ENCODE measurements at places on chromosomes 13 and 19.

GRCh38 chr19:12786141-12786870 is 5.0 kb upstream of the JUNB start:
- no peak for DNase-seq

- no peak for DNase-seq
Observed at GRCh38 chr13:79423340-79423739, 17.3 kb upstream of the RBM26 start.

DNA sequence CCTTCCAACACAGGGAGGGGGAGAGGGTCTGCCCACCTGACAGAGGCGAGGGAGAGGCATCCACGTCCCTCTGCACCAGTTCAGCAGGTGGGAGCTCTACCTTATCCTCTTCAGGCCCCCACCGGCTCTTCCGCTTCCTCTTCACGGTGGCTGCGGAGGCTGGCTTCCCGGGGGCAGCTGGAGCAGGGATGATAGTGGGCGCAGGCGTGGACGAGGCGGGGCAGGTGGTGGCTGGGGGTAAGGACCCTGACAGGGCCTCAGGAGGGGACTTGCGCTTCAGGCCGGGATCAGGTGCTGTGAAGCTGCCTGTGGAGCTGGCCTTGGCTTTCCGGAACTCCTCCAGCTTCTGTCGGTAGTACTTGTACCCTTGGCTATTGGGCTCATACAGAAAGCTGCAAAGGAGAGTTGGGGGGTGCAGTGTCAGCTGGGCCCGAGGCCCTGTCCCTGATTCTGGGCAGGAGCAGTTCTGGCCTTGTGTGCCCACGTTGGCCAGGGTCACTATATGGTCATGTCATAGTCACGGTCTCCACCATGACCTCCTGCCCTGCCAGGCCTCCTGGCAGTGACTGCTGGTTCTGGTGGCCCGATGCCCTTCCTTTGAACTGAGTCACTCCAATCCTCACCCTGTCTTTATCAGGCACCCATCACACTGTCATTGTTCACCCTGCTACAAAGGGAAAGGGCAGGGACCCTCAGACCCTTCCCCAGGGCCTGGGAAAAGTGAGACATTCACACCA is 23.2 kb downstream of the SUGP1 start:
- DNase-seq: no peak

DNA sequence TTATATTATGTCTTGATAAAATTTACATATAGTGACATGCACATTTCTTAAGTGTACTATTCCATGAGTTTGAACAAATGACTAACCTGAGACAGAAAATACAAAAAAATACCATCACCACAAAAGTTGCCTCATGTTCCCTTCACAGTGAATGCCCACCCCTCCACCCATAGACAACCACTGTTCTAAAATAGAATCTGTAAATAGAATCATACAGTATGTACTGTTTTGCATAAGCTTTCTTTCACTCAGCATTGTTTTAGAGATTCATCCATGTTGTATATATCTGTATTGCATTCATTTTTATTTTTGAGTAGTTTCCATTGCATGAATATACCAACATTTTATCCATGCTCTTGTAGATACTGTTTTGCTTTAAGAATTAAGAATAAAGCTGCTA is 23.3 kb upstream of the RBM26 start:
- no peak for DNase-seq

GRCh38 chr13:98626298-98626935 is 49.5 kb upstream of the STK24 start:
- no peak for DNase-seq

DNA sequence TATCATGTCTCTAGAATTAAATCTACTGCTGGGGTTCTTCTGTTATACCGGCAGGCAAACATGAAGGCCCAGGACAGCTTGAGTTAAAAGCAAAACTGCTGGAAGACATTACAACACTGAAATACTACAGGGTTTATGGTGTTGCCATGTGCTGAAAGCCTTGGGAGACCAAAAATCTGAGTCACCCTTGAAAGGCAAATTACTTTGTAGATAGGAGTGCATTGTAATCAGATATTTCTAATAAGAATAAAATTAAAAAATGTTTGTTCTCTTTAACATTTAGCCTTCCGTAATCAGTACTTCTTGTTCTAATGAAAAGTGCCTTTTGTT is 181.3 kb downstream of the PCDH9 start:
- DNase-seq: no peak

- DNase-seq: no peak
Observed at GRCh38 chr19:38745316-38745715, 1.0 kb upstream of the CAPN12 start.

DNA sequence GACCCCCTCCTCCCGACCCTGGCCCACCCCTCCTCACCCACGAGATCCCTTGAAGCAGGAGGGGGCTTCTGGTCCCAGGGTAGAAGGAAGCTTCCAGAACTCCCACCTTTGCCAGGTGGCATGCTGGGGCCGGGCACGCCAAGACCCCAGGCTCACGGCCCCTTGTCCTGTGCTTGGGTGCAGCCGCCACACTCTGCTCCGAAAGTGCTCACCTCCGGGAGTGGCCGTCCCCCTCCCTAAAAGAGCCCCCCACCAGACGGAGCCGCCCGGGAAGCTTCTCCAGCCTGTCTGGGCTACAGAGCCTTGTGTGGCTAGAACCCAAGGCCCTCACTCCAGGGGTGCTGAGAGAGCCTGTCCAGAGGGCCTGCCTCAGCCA is 1.8 kb upstream of the EFNA2 start:
- no peak for DNase-seq

GRCh38 chr13:30165796-30166195 is 141.6 kb downstream of the KATNAL1 start:
- no peak for DNase-seq

DNA sequence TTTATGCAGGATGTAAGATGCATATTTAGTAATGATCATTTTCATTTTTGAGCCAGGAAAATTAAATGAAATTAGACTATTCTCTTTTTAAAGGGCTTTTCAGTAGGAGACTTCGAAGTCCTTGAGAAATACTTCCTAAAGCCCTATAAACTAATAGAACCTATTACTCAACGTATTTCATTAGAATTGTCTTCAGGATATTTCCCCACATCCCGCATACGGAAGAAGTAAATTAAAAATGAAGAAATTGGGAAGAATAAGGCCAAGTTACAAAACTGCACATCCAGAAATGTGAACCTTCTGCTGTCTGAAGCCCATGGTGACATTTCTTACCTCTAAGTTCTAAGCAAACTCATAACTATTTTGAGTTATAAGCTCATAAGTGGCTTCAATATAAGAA is 66.5 kb downstream of the RXFP2 start:
- no peak for DNase-seq

DNA sequence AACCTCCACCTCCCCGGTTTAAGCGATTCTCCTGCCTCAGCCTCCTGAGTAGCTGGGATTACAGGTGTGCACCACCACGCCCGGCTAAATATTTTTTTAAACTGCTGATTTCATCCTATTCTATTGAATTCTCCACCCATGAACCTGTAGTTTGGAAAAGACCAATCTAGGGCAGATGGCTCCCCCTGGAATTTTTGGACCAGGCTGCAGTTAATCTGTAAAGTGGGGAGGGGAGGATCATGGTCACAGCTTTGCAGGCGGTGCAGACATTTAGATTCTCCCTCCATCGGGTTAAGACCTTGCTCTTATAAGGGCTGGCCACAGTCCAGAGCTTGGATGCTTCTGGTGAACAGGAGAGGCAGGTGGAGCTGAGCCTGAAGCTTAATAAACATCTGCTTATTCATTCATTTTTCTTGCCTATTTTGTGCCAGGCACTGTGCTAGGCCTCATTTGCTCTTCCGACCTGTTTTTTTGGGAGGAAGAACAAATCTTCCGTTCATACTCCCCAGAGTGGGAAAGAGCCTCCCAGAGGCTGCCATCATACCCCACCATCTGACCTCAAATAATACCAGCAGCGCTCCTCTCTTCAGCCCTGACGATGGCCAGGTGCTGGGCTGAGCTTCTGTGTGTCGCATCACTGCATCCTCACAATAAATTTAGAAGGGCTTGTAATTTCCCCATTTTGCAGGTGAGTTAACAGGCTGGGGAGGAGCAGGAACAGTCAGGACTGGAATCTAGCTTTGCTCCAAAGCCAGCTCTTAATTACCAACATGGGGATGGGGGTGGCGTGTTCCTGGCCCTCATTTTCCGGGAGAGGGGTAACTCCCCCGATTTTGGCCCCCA is 902 bp upstream of the CCDC106 start:
- DNase-seq: no peak

DNA sequence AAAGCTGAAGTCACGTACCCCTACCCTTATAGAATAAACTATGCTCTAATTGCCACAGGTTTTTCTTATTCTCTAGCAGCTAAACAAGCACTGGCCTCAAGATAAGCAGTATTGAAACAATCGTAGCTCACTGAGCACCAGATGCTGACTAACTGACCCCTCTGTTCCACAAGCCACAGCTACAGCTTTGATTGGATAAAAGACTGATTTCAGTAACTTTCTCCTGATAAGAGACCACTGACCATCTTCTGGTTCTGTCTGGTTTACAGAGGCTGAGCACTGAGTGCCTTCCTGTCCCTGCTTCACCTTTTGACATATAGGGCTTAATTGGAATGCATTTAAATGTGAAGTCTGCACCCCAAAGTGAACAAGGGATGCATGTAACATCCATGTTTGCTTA is 8.4 kb upstream of the RAP2A start:
- no peak for DNase-seq

DNA sequence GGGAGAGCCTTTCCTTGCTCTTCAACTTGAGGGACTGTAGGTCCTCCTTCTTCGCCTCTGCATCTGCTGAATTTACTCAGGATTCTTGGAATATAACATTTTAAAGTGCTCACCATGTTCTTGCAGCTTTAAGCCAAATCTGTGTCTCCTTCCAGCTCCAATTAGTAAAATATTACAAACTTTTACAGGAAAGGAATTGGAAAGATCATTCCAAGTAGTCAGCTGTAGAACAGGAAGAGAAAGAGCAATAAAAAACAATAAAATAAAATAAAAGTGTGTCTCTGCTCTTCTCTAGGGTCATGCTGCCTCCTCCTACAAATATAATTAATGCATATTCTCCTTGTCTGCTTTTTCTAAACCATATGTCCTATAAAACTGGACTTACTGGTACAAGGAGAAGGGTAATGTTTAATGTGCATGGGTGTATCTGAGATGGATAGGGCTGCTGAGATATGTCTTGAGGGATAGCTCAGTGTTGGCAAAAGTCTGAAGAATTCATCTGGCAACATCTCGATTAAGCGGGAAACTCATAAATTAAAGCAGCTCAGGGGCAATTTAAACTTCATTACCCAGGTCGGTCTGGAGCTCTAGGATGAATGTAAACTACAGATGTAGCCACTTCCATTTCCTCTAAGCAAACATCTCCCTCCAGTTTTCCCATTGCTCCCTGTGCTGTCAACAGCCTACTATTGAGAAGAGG is 25.0 kb downstream of the ENOX1 start:
- DNase-seq: no peak

DNA sequence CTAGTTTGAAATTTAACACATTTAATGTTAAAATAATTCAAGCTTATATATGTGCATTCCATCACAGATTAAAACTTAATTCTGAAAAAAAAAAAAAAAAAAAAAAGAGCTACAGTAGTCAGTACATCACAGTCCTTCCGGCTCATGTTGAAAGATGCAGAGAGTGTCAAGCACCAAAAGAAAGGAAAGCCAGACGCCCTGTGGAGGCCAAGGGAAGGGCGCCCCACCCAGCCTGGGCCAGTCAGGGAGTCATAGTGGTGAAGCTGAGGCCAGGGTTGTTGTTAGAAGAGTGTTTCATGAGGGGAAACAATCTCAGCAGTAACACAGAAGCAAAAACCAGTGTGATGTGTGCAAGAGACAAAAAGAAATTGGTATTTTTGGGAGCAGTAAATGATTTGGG is 375.3 kb downstream of the MTUS2 start:
- DNase-seq: no peak

DNA sequence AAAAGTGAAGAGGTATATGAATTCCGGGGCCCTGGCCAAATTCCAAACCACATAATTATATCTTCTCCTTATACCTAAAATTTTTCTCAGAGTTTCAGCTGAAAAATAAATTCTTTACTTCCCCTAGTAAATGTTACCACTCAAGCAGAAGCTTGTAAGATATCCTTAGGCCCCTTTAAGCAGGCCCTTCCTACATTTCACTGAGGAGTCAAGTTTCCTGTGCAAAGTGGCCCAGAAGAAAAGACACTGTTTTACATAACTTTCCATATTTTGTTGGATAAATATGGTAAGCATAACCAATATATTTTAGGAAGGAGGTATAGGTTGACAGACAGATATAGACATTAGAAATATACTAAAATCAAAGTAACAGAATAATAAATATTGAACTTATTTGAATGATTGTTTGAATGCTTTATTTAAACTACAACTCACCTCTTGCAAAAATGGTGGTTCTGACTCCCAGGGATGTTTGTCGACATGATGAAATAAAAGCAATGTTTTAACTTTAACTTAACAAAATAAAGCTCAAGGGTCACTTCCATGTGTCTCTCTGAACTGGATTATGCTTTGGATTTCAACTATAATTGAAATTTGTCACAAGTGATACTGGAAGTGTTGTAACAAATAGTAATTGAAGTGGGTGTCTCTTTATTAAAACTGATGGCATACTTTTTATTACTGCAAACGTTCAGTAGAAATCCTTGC is 141.2 kb downstream of the SPRY2 start:
- no peak for DNase-seq

- DNase-seq: no peak
Observed at GRCh38 chr13:56563663-56564062, 577.1 kb upstream of the PRR20A start.

GRCh38 chr19:46903458-46903857 is 42.7 kb downstream of the ARHGAP35 start:
- DNase-seq: no peak

GRCh38 chr13:80239571-80240255 is 101.2 kb downstream of the SPRY2 start:
- DNase-seq: no peak

DNA sequence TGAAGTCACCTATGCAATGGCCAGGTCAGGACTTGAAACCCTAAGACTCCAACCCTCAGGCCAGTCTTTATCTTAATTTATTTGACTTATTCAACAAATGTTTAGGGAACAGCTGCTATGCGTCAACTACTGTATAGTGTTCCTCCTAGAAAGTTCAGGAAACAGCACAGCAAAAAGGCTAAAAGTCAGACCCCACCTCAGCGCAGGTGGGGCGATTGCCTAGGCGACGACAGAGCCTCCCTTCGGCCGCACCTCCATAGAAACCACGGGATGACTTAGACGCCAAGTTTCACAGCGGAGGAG is 502 bp downstream of the VRK3 start:
- DNase-seq: no peak

- no peak for DNase-seq
Observed at GRCh38 chr13:67090856-67091255, 139.3 kb downstream of the PCDH9 start.

DNA sequence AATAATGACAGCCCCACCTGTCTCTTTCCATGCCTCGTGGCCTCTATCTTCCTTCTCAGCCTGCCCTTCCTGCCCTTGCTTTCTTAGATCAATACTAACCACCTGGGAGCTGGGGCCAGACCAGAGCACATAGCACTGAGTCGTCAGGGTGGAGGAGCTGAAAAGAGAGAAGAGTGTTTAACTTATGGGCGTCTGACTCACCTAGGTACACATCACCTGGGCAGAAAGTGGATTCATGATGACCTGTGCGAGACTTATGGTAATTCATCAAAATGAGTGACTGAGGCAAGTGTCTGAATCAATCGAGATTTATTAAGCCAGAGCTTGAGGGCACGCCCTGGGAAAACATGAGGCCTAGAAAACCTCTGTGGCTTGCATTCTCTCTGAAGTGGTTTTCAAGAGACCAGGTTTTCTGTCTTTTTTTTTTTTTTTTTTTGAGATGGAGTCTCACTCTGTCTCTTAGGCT is 19.2 kb downstream of the CEACAM6 start:
- DNase-seq: peak; percentile 7

GRCh38 chr13:40968416-40969000 is 50.6 kb downstream of the ELF1 start:
- DNase-seq: no peak

GRCh38 chr19:35929876-35930275 is 6.3 kb upstream of the LRFN3 start:
- no peak for DNase-seq
